GM23248 (cell line): ENCODE measurements at places on chromosomes 12 and 14.
A peak's percentile ranks its signal among the peaks of the same experiment; 100 is the strongest.

- peak; percentile 30 for DNase-seq
Measured at GRCh38 chr12:116534311-116535121, 24.7 kb upstream of the MAP1LC3B2 start.

GRCh38 chr14:51595881-51596455 is 55.7 kb upstream of the FRMD6 start:
- DNase-seq: no peak

DNA sequence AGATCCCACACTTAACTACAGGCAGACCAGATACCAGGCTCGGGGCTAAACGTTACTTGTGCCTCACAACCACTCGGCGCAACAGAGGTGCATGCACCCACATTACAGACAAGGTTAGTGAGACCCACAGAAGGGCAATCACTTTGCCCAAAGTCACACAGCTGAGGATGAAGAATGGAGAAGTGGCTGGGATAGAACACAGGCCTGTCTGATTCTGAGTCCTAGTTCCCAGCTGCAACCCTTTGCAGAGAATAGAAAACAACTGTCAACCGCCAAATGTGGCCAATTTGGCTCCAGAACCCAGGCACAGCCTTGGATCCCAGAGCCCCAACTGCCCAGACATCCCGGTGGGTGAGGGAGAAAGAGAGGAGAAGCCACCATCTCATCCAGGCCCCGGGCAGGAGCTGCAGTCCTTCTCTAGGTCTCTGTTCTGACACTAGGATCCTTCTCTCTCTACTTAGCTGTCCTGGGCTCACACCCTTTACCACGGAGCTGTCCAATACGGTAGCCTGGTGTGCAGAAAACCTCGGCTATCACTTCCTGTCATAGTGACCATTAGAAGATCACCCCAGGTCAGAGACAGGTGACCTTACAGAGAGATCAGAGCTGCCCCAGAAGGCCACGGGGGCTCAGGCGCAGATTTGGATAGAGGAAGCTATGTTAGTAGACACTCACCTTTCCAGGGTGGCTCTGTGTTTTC is 59.1 kb downstream of the FAM222A start:
- peak; percentile 19 for DNase-seq

DNA sequence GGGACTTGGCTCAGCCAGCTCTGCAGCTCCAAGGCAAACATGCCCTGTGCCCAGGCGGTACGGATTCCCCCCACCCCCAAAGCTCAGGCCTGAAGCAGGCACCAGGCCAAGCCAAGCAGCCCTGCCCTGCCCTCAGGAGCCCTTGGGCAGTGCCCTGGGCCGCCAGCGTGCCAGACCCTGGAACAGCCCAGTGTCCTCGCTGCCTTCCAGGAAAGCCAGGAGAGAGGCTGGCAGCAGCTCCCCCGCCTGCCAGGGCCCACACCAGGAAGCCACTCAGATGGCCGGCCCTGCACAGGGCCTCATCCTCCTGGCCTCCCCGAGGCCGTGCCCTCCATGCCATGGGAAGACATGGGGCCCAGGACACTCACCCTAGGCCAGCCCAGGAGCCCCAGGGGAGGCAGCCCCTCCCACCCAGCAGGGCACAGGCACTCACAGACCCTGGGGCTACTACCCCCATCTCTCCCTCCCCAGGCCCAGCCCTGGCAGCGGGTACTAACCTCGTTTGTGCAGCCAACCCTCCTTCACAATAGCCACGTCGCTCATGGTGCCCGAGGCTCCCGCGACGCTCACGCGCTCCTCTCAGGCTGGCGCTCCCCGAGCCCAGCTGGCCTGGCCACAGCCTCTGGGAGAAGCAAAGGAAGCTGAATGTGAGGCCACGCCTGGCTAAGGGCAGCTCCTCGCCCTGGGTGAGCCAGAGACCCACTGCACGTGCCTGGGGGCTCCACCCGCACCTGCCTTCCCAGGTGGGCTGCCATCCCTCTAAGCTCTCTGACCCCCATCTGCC is 3.3 kb downstream of the AKT1 start:
- no peak for DNase-seq
